ENCODE measurements at places on chromosomes 6 and 20. TPM values are rescaled to one million over a fixed set of nuclear protein-coding genes. Genes with fewer than 3 reads are reported as not detected.

GRCh38 chr6:22108199-22108598 lies 188.6 kb downstream of the PRL start:
- DNase-seq, result no peak

GRCh38 chr6:118252474-118252873 lies 295.6 kb upstream of the PLN start:
- no peak for DNase-seq

- no peak for DNase-seq
These were observed 4.0 kb upstream of the CCN2 start for GRCh38 chr6:131955192-131955591.

DNA sequence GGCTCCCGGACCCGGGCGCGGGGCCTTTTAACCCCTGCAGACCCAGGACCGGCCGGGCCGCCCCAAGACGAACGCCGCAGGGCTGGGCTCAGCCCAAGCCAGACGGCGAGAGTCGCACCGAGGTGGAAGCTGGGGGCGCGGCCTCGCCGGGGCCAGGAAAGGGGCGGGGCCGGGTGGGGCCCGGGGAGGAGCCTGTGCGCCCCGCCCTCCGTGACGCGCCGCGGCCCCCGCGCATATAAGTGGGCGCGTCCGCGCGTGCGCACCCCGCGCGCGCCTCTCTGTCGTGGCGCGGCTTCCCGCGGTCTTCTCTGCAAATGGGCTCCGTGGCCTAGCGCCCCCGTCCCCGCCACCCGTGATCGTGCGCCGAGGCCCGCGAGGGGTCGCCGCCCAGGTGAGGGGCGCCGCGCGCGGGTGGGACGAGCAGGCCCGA lies at the start of gene PPDPF:
Gene PPDPF (plus strand): TSS at position 262 of the 430 bp plus-strand sequence. CDS start 544 bp downstream, outside the sequence.
- peak; percentile 91 for DNase-seq

DNA sequence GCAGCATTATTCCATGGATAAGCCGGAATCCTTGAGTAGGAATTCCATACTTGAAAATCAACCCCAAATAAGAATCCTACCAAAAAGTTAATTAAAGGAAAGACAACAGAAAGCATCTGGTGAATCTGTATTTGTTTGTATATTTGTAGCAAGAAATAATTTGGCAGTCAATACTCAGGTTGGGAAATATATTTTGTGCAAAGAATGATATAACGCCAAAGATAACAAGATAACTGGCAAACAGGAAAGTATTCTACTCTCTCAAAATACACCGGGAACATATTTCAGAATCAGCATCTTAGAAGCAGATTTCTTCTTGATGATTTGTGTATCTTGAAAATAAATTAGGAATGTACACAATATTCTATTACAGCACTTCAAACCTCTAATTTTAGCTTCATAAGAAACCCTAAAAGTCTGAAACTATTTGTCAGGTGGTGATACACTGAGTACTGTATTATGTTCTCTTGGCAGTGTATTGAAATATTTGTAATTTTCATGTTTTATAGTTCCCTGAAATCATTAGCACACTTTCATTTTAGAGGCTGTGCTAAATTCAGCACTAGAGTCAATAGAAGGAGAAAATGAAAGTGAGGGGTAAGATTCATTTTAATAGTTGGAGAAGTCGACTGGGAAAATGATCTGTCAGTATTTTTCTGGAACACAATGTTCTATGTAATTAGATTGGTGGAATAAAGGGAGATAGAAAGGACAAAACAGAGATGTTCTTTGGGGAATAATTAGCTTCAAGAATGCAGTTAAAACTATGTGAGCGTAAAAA lies 879.7 kb upstream of the GJE1 start:
- DNase-seq, result no peak

DNA sequence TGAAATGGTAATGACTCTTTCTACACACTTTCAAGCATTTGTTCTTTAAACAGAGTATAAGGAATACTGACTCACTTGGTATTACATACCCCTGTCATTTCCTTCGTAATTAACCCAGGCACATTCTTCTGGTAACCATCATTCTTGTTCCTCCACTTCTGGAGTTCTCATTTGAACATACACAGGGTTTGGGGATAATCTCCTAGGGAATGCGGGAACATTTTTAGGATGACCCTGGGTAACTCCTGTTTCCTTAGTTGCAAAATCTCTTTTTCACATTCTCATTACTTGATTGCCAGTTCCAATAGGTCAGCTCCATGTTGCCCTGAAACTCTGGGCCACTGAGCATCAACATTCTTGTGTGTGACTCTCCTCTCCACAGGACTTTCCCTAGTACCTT lies 51.5 kb upstream of the E2F3 start:
- no peak for DNase-seq

- DNase-seq, result no peak
These were observed 36.8 kb upstream of the L3MBTL3 start for GRCh38 chr6:129981598-129981997.

- no peak for DNase-seq
These were observed 53.9 kb upstream of the SCML4 start for GRCh38 chr6:107877968-107878367.

DNA sequence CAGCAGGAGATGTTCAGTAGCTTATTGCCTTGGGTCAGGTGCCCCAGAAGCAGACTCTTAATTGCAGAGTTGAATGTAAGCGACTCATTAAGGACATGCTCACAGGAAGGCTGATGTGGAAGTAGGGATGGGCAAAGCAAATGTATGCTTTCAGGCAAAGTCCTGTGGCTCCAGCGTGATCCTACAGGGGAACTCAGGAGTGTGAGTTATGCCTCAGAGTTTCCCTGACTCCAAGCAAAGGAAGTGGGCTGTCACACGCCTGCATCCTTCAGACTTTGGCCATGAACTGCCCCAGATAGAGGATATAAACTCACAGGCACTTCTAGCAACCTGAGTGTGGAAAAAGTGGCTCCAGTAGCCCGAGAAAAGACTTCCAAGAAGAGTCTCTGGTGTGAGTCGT lies 64.9 kb upstream of the ZNF133 start:
- DNase-seq, result no peak

- no peak for DNase-seq
These were observed 554.9 kb downstream of the CDH26 start for GRCh38 chr20:60513141-60513540.

Gene PAX1
- not detected for total RNA-seq

Gene KHDRBS2
- total RNA-seq, result 0.27 TPM

Gene PNLDC1
- 1.1 TPM for total RNA-seq

Gene HLA-DRA
- 101 TPM for total RNA-seq

Gene MAS1
- total RNA-seq, result not detected

Gene PRL
- not detected for total RNA-seq
